ENCODE measurements at places on chromosomes 12 and 14. TPM values are rescaled to one million over a fixed set of nuclear protein-coding genes. Genes with fewer than 3 reads are reported as not detected.
A peak's percentile ranks its signal among the peaks of the same experiment; 100 is the strongest.

Gene CCT2
- total RNA-seq: 187 TPM

GRCh38 chr14:95275494-95275893, 44.2 kb downstream of the CLMN start:
- no peak for DNase-seq

- DNase-seq: no peak
These were observed 5.0 kb downstream of the HEBP1 start for GRCh38 chr12:12995088-12995487.

- peak; percentile 55 for DNase-seq
These were observed 57.3 kb downstream of the FLRT2 start for GRCh38 chr14:85587151-85587711.

Gene RND1
- total RNA-seq: 0.29 TPM

DNA sequence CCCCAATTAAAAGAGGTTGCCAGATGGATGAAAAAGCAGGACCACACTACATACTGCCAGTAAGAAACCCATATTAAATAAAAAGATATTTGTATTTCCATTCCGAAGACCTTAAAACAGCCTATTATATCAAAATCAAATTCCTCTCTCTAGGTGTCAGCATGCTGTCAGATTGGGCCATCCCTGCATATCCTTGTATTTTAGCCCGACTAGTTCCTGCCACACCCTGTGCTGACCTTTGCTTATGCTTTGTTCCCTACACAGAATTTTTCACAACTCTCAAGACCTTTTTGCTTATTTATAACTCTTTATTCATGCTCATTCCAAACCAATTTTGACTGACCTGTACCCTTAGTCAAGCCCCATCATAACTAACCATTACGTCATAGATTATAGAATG, 12.8 kb downstream of the GSKIP start:
- DNase-seq: no peak

GRCh38 chr14:76908834-76909233, 82.6 kb downstream of the LRRC74A start:
- peak; percentile 38 for DNase-seq

Gene PLEKHD1
- under 0.01 TPM for total RNA-seq

DNA sequence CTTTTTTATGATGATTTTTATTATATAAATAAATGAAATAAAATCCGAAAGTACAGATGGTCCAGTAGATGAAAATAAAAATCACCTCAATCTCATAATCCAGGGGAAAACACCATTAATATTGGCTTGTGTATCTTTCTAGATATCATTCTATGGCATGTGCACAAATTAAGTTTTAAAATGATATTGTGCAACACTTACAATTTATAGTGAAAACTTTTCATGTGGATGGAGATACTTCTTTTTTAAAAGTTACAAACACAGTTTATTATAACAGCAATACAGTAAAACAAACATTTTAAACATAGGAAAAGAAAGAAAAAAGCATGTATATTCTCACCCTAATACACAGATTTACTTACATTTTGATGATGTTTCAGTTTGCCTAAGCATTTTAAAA, 98.9 kb upstream of the RMST start:
- DNase-seq: no peak

GRCh38 chr12:130711756-130712155, 4.3 kb downstream of the RIMBP2 start:
- peak; percentile 23 for DNase-seq

DNA sequence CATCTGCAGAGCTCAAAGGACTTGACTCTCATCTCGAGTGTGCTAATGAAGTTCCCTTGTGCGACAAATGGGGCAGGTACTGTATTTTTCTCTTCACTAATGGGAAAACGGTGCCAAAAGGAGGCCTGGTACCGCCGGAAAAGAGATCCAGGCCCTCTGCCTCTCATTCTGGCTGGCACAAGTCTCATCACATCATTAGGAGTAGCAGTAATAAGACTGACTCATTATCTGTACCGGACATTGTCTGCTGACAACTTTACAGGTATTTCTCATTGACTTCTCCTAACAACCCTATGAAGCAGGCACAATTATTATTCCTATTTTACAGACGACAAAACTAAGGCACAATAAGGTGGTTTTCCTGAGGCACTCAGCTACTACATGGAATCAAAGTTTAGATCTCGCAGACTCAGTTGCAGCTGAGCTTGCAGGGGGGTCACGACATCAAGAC, 668 bp downstream of the APPL2 start:
- peak; percentile 86 for DNase-seq

DNA sequence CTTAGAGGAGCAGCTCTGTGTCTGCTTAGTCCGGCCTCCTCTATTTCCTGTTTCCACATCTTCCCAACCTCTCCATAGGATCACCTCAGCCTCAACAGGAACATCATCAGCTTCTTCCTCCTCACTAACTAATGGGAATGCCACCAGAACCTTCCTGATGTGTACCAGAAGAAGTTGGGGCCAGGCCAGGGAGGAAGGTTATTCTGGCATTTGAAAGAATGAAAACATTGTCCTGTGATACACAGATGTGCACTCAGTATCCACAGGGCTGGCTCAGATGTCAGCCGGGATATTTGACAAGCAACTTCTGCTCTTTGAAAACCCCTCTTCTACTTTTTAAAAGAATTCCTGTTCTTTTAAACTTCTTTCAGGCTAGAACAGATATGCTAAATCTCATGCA, 63.6 kb downstream of the TMEM30B start:
- no peak for DNase-seq

Gene RFX4
- total RNA-seq: not detected

DNA sequence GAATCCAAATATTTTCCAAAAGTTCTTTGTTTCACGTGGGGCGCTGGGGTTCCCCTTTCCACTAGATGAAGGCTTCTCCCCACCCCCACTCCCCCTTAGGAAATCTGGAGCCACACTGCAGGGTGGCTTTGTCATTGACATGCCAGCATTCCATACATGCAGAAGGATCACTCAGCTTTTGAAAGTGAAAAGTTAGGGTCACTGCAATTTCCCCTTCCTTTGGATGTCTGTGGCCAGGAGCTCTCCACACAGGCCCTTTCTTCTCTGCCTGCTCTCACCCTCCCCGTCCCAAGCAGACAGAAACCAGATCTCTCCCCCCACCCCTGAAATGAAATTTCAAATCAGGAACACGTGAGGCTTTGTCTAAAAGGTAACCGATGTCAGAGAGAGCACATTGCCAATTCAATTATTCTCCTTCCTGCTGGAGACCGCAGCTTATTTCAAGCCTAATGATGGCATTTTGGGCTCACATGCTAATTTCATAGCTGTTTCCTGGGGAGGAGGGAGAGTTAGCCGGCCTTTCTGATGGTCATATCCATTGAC, 153.9 kb upstream of the RFLNA start:
- DNase-seq: no peak

Gene PRIMA1
- not detected for total RNA-seq

Gene COX8C
- not detected for total RNA-seq

Gene SELPLG
- total RNA-seq: 1.1 TPM

Gene BDKRB2
- 4.1 TPM for total RNA-seq

Gene HOXC10
- total RNA-seq: 9.7 TPM

Gene DIO2
- 0.29 TPM for total RNA-seq

Gene IFI27
- 87.8 TPM for total RNA-seq

DNA sequence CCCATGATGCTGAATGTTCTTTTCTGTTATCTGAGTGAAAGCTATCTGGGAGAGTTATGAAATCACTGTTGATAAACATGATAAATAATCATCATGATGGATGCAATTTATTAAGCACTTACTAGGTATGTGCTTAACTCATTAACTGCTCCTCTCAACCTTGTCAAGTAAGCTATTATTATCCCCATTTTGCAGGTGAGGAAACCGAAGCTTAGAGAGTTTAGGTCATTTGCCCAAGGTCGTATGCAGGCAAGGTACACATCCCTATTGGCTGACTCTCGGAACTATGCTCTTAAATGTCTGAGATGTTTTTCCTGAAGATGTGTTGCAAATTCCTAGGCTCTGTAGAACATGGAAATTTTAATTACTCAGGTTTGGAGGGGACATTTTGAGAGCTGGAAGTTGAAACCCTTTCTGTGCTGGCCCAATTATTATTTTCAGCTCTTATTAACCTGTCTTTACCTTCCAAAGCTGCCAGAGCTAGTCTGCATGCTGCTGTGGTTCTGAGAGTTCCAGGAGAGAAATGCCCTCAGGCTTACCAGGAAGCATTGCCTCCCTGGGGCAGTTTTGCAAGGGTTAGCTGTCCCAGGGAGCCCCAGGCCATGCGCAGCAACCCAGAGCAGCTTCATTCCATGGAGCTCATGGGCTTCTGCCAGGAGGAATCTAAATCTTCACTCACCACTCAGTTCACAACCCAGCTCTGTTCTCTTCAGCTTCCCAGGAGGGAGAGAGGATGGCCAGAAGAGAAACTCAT, 55.6 kb upstream of the OAS1 start:
- no peak for DNase-seq

- DNase-seq: no peak
These were observed 818 bp upstream of the TMEM119 start for GRCh38 chr12:108598553-108599250.

DNA sequence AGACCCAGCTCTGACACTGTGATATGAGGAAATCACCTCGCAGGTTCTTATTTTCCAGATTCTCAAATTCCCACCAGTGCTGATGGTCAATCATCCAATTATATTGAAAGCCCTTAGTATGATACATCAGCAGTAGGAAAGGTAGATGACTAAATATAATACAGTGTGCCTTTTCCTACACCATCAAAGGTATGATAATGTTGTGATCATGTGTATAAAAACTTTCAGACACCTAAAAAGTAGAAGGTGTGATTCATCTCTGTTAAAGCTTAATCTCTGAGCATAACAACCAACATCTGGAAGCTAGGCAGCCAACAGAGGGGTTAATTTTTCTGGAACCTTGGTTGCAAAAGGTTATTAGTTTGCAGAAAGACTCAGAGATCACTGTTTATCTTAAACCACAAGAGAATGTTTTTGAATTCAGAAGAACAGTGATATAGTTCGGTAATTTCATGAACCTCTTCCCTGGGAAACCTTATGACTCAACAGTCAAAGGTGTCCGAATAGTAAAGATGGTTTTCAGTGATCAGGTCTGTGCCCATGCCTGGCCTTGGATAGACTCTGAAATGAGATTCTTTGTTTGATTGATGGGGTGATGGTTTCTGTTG, 122.5 kb downstream of the ETV6 start:
- DNase-seq: peak; percentile 55

- no peak for DNase-seq
These were observed 70.6 kb downstream of the C14orf132 start for GRCh38 chr14:96109596-96110355.

- DNase-seq: no peak
These were observed 784.1 kb upstream of the TBX3 start for GRCh38 chr12:115468087-115468510.

GRCh38 chr12:68324531-68324930, 7.6 kb downstream of the MDM1 start:
- DNase-seq: no peak

DNA sequence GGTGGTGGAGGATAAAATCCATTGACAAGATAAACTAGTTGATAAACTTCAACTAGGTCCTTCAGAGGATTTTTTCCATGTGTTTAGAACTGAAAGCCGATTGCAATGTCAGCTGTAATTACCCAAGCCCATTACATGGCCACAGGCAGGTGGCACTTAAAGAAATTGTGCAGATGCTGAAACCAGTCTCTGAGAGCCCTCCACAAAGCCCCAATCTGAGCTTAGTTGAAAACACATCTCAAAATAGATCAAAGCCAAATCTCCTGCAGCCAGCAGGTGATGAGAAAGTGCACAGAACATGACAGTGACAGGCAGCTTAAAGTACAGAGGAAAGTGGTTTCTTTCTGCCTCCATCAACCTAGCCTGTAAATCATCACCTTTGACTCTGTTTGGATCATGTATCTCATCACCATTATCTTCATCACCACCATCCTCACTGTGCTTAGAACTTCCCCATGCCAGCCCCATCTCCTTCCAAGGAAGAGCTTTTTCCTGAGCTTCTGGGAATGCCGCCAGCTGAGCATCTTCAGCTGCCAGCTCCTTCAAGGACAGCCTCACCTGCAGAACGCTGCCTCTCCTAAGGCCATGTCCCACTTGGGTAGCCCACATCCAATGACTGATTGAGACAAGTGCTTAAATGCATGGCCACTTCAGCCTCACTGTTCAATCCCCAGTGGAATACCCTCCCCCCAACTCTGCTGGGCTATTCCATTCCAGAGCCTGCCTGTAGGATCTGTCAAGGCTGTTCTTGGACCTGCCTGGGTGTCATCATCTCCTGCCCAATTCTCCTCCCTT, 219.5 kb upstream of the TMEM132C start:
- DNase-seq: no peak

Gene RASAL1
- not detected for total RNA-seq

Gene SLC7A8
- total RNA-seq: 4.3 TPM

Gene NEUROD4
- total RNA-seq: not detected

Gene LRFN5
- under 0.01 TPM for total RNA-seq

GRCh38 chr12:29771165-29771564, 12.6 kb downstream of the TMTC1 start:
- no peak for DNase-seq

GRCh38 chr14:34983786-34984185, 994 bp downstream of the SRP54 start:
- no peak for DNase-seq

Gene AQP2
- total RNA-seq: not detected

Gene PLD4
- total RNA-seq: not detected

DNA sequence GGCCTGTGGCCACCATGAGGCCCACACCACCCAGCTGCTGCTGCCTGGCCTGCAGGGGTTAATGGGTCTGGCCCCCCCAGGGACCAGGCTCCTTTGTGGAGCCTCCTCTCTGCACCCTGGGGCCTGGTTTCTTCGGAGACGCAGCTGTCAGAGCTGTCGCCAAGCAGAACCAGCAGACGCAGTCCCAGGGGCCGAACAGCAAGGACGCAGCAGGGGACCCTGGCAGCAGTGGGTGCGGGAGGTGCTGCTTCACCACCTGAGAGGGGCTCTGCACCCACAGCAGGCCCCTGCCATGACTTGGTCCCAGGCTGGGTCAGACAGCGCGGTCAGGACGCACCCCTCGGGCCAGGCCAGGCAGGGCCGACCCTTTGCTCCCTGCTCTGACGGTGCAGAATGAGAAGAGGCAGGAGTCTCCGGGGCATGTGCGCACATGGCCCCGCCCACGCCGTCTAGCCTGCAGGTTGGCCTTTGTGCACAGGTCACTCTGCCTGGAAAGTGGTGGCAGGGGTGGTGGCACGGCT, 30.5 kb downstream of the JAG2 start:
- peak; percentile 69 for DNase-seq

GRCh38 chr14:23057757-23058653, 685 bp upstream of the CDH24 start:
- DNase-seq: peak; percentile 99

DNA sequence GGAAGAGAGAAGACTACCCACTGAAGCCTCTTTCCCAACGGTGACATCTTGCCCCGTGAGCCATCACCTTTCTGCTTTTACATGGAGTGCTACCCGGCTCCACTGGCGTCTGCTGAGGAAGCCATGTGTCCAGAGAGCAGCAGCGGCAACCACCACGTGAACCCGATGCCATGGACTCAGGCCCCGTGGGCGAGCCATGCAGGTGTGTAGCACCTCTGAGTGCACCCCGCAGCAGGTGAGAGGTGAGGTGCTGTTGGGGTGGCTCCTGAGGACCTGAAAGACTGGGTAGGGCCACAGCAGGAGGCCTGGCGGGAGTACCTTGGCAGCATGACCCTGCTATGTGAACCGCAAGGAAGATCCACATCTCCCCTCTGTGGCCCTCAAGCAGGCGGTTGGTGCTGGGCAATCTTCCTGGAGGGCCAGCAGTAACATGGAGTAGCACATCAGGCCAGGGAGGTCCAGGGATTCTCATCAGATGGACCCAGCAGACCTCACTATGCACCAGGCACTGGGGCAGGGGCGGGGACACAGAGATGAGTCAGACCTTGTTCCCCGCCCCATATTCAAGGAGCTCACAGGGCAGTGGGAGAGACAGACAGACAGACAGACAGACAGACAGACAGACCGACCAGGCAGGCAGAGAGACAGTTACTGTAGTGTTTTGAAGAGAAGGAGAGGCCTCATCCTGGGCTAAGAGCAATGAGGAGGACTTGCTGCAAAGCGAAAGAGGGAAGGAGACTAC, 129.6 kb downstream of the PAPOLA start:
- no peak for DNase-seq

Data from osteoblast (primary cell).